ENCODE measurements at places on chromosomes 3 and 15.

GRCh38 chr3:193782276-193782647, 189.3 kb downstream of the OPA1 start:
- peak; percentile 47 for DNase-seq

DNA sequence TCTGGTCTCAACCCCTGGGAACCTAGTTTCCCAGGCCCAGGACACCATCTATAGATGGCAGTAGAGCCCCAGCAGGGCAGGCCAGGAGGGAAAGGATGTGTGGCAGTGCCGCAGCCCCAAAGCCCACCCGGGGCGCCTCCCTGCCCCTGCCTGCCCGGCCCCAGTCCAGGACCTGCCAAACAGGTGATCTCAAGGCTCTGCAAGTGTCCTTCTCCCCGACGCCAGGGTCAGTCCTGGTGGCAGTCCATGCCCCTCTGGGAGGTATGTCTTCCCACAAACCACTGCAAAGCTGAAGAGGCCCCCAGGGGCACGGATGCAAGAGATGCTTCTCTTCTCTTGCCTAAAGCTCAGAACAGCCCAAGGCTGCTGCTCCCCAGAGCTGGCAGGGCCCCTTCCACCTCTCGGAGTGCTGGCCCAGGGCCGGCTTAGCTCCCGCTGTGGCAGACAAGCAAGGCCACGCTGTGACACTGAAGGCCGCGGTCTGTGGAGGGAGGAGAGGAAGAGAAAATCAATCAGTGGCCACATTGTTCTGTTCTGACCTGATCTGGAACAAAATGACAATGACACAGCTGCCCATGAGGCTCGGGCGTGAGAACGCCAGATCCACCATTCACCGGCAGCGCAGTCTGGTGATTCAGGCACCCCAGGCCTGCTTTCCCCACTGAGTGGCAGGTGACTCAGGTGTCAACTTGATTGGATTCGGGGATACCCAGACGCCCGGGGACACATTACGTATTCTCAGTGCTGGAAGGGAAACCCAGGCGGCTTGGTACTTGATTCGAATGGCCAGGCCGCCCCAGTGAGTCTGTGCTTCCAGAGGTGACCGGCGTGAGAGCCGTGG, 34.0 kb downstream of the KLHL25 start:
- DNase-seq: no peak

- no peak for DNase-seq
These were observed 119.9 kb upstream of the RAP2B start for GRCh38 chr3:153042088-153042487.

DNA sequence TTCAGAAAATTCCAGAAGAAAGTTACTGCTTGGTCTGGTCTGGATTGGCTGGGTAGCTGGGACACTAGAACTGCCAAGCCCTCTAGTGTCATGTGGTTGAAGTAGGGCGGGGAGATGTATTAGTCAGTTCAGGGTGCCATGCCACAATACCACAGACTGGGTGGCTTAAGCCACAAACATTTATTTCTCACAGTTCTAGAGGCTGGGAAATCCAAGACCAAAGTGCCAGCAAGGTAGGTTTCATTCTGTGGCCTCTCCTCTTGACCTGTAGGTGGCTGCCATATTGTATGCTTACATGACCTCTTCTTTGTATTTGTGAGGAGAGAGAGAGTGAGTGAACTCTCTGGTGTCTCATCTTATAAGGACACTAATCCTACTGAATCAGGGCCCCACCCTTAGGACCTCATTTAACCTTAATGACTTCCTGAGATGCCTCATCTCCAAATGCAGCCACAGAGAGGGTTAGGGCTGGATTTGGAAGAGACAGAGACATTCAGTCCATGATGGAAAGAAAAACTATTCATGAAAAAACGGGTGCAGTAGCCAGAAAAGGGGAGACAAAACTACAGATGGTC, 18.1 kb upstream of the ZSCAN2 start:
- no peak for DNase-seq

- DNase-seq: no peak
These were observed 233.4 kb downstream of the CHST2 start for GRCh38 chr3:143352850-143353550.

GRCh38 chr3:134249935-134250716, 533 bp downstream of the RYK start:
- peak; percentile 72 for DNase-seq

- no peak for DNase-seq
These were observed 97.8 kb upstream of the SELENOK start for GRCh38 chr3:53989451-53989850.

- no peak for DNase-seq
These were observed 13.4 kb downstream of the HTR3C start for GRCh38 chr3:184066211-184066610.

GRCh38 chr15:45093013-45093412, 21.0 kb downstream of the DUOX2 start:
- DNase-seq: no peak

- no peak for DNase-seq
These were observed 4.1 kb upstream of the HDAC11 start for GRCh38 chr3:13475871-13476590.

GRCh38 chr3:155846119-155846518, 8.1 kb downstream of the SLC33A1 start:
- no peak for DNase-seq

DNA sequence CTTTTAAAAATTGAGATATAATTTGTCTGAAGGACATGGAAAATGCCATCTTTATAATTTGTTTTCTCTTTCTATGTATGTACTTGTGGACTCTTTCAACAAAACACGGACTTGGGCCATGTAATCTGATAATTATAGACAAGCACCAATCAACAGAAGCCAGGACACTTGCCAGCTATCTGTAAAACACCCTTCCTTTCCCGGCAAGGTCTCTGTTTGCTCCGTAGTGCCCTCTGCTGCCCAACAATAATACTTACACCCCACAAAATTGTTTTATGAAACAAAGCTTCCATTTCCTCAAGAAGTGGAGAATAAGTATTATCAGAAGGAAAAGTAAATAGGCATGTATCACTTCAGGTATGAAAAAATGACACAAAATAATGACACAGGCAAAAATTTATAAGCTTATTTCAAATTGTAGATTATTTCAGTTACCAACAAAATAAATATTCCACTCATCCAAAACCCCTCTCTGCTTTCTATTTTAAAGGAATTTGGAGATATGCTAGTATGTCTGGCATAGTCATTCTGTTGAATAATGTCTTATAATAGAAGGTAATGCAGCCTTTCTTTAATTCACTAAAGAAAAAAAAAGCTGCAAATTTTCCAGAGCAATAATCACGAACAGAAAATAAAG, 32.8 kb downstream of the MYH15 start:
- peak; percentile 80 for DNase-seq

DNA sequence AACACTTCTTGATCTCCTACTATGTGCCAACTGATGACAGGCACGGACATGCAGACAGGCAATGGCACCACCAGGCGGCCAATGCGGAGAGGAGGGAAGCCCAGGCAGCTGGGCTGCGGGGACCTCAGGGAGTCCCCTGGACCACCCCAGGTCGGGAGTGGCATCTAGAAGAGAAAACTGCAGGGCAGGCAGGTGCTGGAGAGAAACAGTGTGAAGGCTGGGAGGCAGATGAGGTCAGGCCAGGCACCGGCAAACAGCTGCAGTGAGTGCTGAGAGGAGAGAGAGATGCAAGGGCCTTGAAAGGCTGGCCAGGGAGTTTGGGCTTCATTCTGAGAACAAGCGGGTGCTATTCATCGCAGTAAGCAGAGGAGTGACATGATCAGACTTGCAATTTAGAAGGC, 29.1 kb downstream of the SLC6A1 start:
- DNase-seq: no peak

DNA sequence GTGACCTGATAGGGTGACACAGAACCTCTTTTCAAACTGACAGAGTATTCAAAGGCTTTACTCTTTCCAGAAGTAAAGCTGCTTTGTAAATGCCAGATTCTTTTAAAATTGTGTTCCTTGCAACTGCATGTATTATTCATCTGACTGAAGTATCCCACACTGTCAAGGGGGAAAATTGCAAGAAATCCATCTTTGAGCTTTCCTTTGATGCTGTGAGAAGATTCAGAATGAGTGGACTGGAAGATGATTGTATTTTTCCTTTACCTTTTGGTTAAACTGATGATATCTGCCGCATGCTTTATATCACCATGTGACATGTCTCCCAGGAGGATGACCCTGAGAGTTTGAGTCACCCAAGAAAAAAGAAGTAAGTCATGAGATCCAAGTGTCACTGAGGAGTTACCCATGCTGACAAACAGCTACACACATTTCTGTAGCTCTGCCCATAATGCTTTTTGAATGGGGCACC, 250.8 kb upstream of the CBLB start:
- no peak for DNase-seq

DNA sequence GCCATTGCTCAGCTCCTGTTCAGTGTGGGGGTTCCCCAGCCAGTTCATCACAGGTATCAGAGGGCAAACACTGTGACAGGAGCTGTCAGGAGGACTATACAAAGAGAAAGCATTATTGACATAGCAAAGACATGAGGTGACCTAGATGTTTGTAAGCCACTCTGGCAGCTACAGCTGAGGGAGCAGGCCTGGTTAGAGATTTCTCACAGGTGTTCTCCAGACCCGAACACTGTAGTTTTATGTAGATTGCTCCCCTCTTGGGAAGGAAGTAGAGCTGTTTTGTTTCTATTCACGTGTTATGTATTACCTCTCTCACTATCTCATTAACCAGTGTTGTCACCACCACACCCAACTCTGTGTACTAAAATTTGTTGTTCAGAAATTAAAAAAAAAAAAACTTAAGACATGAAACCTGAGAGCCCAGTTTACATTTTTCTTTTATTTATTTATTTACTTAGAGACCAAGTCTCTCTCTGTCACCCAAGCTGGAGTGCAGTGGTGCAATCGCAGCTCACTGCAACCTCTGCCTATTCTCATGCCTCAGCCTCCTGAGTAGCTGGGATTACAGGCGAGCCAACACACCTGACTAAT, 123.7 kb downstream of the RBPMS2 start:
- DNase-seq: no peak

GRCh38 chr3:121517953-121518655, 27.7 kb downstream of the POLQ start:
- DNase-seq: no peak

DNA sequence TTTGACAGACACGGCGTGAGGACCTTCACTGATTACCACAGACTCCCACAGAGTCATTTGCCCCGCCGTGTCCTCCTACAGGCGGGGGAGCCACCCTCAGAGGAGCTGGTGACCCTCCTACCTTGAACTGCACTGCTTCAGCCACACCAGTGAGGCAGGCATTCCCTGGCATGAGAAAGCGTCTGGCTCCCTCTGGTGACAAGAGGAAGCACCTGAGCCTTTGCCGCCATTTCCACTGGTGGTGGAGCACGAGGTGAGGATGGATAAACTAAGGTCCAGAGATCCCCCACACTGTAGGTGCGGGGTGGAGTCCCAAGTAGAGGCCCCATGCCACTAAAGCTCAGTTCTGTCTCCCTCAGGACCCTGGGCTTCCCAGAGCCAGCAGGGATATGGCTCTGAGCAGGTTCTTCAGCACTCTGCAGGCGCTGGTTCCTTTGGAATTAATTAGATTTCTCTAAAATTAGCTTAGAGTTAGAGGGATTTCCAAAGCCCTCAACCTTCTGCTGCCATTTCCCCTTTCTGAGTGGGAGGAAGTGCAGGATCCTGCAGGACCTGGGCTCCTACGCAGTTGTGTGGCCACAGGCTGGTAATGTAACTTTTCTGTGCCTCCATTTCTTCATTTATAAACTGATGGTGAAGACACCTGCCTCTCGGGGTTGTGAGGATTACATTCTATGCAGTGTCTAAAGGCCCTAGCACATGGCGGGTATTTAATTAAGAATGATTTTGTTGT, 224.0 kb downstream of the SLCO3A1 start:
- DNase-seq: peak; percentile 74

- DNase-seq: peak; percentile 20
These were observed 31.7 kb downstream of the NR2F2 start for GRCh38 chr15:96362011-96362754.

- no peak for DNase-seq
These were observed 130.5 kb downstream of the FOXB1 start for GRCh38 chr15:60134609-60135008.

DNA sequence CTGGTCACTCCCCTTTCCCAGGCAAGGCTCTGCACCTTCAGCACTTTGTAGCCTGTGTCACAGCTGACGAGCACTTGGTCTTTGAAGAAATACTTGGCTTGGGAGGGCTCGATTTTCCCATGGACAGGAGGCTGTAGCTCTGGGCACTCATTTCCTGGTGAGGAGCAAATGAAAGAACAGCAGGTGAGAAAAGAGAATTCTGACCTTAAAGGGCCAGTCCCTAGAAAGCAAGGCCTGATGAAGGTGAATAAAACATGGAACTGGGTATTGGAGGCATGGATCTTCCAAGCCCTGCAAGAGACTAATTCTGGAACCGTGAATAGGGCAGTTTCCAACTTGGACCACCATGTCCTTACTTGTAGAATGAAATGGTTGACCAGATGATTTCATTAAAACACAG, 39.9 kb downstream of the MASP1 start:
- DNase-seq: no peak

GRCh38 chr15:34841262-34841725, 45.9 kb upstream of the ACTC1 start:
- DNase-seq: no peak

DNA sequence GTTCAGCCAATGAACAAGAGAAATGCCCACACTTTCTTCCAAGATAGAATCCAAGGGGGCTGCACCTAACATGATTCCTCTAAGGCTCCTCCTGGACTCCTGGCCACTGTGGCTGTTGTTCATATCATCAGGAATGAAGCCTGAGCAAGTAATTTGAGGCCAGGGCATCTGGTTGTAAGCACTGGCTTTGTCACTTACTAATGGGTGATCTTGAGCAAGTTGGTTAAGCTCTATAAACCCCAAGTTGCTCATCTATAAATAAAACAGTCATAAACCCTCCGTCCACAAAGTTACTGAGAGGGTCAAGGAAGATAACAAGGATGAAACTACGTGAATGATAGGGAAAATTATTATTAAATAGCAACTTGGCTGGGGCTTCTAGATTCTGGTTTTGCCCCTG, 58.3 kb downstream of the CDC25A start:
- DNase-seq: no peak

DNA sequence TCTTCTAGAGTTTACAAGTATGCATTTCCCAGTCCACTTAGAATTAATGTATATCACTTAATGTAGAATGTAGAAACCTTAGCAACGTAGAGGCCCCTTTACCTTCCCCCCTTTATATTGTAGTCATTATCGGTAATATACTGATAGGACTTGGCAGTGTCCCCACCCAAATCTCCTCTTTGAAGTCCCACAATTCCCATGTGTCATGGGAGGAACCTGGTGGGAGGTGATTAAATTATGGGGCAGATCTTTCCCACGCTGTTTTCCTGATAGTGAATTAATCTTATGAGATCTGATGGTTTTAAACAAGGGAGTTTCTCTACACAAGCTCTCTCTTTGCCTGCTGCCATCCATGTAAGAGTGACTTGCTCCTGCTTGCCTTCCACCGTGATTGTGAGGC, 31.0 kb downstream of the ARL8B start:
- no peak for DNase-seq

DNA sequence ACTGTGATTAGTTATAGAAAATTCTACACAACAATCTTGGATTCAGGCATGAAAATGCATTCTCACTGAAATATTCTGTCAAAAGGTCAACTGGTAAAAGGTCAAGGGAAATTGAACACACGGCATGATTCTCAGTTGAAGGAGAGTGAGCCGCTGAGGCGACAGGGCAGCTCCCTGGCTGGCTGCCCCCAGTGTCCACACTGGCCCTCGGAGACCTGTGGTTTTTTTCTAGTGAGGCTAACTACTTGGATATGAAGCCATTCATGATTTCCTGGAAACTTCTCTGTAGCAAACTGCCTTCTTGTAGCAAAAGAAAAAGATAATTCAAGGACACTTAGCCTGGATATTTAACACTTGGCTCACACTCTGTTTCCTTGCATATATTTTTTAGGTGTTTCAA, 37.2 kb downstream of the AADACL2 start:
- peak; percentile 54 for DNase-seq
